ENCODE measurements at places on chromosomes 2 and 18. TPM values are rescaled to one million over a fixed set of nuclear protein-coding genes. Genes with fewer than 3 reads are reported as not detected.

TMEM163 gene
- total RNA-seq: 0.33 TPM

FKBP7 gene
- 4.1 TPM for total RNA-seq

HOXD13 gene
- not detected for total RNA-seq

CHRND gene
- not detected for total RNA-seq

ANKRD30B gene
- not detected for total RNA-seq

- no peak for DNase-seq
These were observed 431.1 kb upstream of the CDH2 start for GRCh38 chr18:28607991-28608390.

DNA sequence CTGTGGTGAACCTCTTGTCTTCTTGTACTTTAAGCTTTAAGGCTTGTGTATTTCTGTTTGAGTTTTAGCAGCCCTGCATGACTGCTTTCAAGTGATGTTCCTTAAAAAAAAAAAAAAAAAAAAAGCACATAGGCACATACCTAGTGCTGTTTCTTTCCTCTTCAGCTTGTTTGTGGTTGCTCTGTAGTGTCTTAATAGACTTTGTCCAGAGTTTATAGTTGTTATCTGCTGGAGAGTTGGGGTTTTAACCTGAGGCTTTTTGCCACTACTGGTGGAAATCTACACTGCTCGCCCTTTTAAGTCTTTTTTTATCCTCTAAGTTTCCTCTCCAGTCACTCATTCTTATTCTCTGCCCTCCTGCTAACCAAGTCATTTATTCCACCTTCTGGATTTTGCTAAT lies 34.5 kb downstream of the AGFG1 start:
- no peak for DNase-seq

DNA sequence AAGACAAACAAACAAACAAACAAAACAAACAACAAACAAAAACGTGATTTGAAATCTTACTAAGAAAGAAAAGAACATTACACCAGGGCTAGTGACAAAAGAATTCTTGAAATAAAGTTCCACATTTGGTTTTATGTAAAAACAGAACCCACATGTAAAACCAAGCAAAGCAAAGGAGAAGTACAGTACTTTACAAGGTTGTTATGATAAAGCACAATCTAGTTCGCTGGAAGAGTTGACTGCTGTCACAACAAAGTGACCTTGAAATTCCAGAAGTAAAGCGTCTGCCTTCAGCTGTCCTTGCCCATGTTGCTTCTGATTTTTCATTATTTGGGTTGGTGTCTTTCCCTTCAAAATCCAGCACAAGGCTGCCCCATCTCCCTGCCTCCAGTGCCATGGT lies 94.8 kb upstream of the CYRIA start:
- no peak for DNase-seq

DNA sequence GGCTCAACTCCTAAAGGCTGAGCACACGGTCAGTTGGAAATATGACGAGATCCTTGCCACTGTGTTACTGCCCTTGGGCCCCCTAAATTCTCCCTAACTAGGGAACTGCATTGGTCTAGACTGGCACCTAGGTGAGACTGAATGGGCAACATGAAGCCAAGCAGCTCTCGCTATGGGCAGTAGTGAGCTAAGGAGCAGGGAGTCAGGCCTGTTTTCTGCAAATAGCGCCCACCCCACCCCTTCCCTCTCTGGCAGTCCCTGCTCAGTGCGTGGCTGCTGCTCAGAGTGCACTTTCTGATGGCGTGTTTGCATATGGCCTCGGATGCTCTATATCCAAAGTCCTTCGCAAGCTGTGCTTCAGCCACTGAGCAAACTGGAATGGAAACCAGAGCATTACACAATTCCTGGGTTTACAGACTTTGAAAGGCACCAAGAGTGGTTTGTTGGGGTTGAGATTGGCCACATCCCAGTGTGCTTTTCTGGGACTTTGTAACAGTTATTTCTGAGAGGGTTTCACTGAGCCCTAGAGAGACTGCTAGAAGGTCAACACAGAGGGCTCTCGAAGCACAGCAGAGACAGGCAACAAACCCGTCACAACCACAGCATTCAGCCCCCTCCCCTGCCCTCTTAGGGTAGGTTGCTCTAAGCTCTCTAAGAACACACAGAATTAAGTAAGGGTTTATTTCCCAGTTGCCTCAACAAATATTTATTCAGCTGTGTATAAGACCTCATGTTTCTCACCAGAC lies 419.9 kb downstream of the STK39 start:
- DNase-seq: peak; percentile 40

- no peak for DNase-seq
These were observed 30.8 kb downstream of the LANCL1 start for GRCh38 chr2:210445732-210446131.

- DNase-seq: no peak
These were observed 59.8 kb upstream of the NFATC1 start for GRCh38 chr18:79335833-79336360.

GRCh38 chr2:212770240-212770639 lies 231.6 kb upstream of the ERBB4 start:
- no peak for DNase-seq

- DNase-seq: no peak
These were observed 111.1 kb upstream of the CAB39 start for GRCh38 chr2:230601510-230601909.

DNA sequence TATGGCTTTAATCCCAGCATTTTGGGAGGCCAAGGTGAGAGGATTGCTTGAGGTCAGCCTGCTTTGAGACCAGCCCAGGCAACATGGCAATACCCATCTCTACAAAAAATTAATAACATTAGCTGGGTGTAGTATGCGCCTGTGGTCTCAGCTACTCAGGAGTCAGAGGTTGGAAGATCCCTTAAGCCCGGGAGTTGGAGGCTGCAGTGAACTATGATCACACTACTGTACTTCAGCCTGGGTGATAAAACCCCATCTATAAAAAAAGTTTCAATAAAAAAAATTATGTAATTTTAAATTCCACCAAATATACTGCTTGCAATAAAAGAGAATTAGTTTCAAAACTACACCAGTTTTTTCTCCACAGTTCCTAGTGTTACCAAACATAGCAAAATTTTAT lies 23.3 kb upstream of the CACNB4 start:
- DNase-seq: no peak

DNA sequence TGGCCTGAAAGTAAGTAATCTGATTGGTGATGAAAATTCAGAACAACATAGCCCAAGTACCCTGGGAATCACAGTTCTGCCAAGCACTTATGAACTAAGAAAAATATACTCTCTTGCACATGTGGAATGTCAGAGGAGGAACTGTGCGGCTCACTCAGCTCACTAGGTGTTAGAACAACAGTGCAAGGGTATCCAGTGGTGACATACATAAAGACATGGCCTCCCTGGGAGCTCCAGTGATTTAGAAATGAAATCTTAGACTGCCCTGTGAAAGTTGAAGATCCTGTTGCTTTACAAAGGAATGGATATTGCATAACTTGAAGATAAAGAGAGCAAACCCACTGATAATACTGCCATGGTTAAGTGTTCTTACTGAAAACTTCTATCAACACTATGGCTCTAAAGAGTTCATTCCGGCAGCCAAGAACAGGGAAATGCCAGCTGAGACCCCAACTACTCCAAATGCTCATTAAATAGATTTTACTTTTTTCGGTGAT lies 246.2 kb downstream of the ARHGAP15 start:
- no peak for DNase-seq

DNA sequence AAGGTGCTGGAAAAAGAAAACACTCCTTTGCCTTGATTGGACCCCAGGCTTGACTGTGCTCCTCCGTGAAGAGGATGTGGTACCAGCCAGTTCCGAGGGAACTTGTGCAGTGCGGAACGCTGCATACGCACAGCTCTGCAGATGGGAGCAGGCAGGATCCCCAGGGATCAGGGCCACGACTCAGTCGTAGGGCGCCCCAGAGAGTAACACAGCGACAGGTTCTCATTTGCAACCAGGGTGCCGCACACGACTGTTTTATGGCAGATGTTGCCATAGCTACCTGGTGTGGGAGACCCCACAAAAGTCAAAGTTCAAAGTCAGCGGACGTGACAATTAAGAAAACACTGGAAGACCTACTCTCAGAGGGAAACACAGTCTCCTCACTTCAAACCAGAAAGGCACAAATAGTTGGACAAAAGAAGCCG lies 779 bp downstream of the MALL start:
- DNase-seq: no peak

DNA sequence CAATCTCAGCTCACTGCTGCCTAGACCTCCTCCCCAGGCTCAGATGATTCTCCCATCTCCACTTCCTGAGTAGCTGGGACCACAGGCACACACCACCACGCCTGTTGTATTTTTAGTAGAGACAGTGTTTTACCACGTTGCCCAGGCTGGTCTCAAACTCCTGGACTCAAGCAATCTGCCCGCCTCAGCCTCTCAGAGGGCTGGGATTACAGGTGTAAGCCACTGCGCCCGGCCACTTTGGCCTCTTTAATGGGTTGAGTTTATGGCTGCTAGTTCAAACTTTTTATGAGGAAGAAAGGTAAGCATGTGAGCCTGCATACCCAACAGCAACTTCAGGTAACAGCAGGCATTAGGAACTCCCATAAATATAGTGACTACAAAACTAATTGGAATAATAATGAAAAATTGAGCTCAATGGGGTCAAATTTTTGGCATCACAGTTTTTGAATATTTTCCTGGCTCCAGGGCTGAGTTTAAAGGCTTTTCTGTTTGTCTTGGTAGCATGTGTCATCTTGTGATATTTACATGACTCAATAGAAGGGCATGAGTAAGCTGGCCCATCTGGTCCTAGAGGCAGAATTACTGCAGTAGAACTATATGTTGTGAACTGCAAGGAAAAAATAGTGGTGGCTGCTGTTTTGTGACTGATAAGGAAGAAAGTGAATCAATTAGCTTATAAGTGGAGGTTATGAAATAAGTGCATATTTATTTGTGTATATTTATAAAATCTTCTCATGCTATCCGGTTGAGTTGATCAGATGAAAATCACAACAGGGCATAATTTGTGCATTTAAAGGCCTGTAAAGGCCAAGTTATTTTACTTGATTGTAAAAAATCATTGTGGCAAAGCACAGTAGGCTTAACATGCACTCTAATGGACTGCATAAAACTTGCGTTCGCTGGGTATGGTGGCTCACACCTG lies 24.8 kb downstream of the GALM start:
- no peak for DNase-seq

DNA sequence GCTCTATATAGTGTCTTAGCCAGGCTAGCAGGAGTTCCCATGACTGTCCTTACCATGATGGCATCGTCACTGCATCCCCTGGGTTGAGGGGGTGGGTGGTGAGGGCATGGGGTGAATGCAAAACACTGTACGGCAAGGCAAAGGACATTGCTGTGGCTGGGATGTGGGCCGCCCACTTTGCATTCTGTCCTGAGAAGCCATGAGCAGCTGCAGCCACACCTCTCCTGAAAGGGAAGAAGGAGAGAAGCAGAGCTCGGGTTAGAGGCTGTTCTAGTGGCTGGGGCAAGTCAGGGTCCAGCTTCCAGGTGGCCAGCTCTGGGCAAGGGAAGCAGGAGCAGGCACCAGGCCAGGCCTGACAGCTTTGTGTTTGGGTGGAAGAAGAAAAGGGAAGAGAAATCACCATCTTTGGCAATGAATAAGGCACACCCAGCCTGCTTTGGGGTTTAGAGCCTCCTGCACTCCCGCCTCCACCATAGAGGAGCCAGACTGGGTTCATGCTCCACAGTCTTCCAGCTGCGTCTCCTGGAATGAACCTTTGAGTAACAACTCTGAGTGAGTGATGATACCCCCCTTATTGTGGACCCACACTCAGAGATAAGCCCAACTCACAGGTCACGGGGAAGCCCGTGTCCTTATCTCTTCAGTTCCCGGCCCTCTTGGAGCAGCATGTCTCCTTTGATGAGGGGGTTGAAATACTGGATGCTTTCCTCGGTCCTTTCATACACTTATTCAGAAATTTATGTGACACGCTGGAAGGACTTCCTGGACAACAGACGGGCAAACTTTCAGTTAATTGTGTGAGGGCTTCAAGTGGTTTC lies 63.4 kb downstream of the INPP4A start:
- no peak for DNase-seq

DNA sequence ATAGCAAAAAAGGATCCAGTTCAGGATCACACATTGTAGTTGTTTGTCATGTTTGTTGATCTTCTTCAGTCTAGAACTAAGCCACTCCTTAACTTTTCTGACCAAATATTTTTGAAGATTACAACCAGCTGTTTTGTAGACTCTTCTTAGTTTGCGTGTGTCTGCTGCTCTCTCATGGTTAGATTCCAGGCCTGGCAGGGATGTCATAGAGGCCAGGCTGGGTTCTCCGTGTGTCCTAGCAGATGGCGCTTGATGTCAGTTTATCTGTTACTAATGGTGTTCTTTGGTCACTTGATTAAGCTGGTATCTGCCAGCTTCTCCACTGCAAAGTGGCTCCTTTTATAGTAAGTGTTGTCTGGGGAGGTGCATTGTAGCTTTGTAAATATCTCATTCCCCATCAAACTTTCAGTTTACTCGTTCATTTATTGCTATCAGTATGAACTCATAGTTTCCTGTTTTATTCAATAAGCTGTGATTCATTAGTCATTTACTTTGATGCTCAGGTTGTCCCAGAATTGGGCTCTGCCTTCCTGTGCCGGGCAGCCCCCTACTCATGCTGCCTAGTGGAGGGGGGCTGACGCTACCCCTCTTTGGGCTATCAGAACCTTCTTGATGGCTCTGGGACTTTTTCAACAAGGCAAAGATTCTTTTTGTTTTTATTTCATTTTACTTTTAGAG lies 42.1 kb downstream of the GRHL1 start:
- DNase-seq: no peak

DNA sequence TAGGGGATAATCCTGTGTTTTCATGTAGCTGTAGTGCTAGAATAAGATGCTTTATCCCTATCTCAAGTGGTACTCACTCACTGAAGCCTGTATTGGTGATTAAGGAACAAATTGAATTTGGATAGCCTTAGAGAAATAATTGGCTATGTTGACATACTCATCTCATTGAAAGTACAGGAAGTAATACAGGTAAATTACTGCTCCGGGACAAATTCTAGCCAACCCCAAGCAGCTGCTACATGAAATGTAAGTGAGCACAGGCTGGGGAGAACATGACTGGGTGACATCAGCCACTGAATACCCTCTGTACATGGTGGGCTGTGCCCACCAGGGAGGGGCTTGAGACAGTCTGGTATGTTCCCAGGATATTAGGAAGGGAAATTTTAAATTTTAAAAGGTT lies 188.4 kb upstream of the RASGRP3 start:
- no peak for DNase-seq

GRCh38 chr2:240647503-240648154 lies 22.3 kb downstream of the GPR35 start:
- DNase-seq: no peak

DNA sequence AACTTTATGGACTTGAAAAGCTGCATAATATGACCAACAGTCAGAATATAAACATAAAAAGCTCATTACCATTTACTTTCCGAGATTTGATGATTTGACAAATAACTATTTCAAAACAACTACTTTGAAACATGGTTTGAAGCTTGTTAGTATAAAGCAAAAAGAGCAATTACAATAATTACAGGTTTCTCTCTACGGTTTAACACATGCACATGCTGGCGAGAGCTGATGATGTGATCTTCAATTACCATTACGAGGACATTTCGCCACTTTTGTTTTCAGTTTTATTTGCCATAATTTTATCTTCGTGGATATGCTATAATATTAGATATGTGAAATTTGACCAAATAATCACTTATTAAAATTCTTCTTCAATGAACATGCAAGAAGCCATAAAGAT lies 270.1 kb downstream of the TCF4 start:
- no peak for DNase-seq

GRCh38 chr2:203623096-203623495 lies 83.3 kb upstream of the CD28 start:
- no peak for DNase-seq

- no peak for DNase-seq
These were observed 267.3 kb upstream of the MC4R start for GRCh38 chr18:60639836-60640235.

All from liver (tissue), 10 donors.